ENCODE measurements at places on chromosomes 12 and 14.

- DNase-seq = no peak
Observed at GRCh38 chr12:123502163-123502704, 31.3 kb downstream of the RILPL1 start.

GRCh38 chr14:35368583-35369392 lies 35.8 kb downstream of the NFKBIA start:
- DNase-seq = no peak

DNA sequence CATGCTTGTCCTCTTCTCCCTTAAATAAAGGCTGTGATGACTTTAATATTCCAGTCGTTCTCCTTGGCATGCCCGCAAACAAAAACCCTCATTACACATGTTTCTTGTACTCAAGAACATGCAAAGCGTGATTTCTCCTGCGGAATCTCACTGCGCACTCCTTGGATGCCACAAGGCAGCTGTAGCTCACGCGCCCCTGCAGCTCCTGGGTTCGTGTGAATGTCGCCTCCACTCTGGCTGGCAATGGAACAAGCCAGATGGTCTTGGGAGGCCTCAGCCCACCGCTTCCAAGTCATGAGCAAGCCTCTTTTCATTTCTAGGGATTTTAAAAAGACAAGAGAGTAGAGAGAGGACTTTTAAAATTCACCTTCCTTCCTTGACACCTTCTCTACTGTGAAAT lies 403.8 kb downstream of the PCNX1 start:
- DNase-seq = no peak

DNA sequence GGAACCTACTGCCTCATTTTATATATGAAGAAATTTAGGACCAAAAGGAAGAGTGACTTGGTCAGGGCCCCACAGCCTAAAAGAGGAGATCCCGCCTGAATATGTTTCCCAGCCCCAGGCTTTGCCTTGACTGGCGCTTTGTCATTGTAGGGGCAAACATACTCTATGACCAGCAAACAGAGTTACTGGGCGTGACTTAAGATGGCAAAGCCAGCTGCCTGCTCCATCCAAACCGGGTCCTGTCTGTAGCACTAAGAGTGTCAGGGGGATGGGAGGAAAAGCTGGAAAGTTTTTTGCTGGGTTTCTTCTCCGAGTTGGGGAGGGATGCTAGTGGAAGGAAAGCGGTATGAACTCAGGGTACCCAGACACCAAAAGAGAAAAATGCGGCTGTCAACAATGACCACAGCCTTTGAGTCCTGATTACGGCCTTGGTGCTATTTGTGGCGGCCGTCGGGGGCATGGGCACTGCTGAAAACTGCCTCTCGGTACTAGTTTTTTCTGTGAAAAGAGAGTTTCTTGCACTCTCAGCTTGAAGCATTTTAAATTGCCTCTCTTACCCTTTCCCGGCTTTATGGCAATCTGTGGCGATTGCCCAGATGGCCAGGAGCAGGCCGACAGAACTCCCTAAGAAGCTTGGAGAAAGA lies 82.7 kb downstream of the PRIMA1 start:
- DNase-seq = no peak

DNA sequence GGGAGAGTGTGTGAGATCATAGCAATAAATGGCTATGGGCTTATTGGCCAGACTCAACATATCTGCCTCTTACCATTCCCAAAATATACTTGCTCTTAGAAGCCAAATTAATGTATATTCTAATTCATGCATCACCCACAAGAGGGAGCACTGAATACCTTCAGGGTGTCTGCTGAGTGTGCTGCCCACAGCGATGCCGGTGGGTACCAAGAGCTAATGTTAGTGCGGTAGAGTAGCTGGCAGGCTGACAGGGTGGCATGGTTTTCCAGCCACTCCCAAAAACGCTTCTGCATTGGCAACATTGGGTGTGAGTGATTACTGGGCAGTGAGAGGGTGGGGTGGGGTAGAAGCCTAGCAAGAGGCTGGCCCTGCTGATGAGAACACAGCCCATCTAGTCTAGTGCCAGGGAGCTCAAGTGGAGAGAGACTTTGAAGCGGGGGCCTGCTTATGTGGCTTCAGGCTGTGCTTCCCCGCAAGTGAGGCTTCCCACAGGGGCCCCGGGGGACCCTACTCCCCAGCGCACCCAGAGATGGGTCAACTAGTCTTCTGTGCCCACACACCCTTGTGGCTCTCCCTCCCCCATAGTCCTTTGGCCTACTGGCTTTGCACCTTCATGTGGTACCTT lies 9.2 kb upstream of the PLEKHD1 start:
- DNase-seq = no peak

DNA sequence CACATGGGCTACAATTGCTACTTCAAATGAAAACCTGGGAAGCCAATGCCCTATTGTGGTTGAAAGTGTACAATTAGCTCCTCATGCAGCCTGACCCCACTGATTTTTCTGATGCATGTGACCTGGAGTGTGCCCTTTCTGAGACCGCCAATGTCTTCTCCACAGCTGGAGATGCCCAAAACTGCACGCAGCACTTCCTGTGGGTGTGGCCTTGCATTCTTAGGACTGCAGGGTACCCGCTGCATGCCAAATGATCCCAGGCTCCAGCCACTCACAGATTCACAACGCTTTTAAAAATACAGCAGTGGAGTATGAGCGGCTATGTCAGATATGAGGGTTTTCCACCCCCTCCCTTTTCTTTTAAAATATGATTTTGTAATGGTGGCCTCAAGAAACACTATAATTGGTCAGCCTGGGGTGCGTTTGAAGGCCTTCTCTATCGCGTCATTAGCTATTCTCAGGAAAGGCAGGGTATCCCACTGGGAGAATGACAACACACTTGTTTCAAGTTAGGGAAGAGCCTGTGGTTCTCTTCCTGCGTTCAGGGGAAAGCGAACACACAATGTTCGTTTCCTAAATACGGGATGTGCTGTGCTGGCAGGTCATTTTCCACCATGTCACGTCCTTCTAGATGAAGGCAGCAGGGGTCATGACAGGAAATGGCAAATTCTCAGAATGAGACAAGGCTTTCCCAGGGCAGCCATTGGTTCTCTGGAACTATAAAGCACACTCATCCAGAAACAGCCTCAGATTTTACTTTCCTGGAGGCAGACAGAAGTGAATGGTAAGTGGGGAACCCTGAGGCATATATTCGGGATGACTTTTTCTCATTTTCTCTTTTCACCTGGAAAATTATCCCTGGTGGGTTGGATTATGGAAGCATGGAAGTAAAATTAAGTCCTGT lies at the start of gene APOLD1:
Gene APOLD1, plus strand, starts transcription at position 749 of the 904 bp plus-strand sequence. Its CDS starts 33 bp downstream, at position 782.
- DNase-seq = no peak

DNA sequence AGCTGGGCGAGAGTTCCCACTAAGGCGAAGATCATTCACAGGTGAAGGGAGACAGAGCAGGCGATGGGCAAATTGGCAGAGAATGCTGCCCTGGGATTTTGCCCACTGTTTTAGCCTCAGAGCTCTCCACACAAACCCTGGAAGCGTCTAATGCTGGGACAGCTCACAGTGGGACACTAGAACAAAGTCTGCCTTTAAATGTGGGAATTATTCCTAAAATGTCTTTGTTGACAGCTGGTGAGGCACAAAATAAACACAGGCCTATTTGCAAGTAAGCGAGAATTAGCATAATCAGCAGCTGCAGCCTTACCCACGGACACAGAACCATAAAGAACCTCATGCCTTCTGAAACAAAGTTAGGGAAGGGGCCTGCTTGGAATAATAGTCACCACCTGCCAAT lies 824.5 kb downstream of the AACS start:
- DNase-seq = no peak

- no peak for DNase-seq
Observed at GRCh38 chr12:75974323-75975187, 57.0 kb downstream of the PHLDA1 start.

DNA sequence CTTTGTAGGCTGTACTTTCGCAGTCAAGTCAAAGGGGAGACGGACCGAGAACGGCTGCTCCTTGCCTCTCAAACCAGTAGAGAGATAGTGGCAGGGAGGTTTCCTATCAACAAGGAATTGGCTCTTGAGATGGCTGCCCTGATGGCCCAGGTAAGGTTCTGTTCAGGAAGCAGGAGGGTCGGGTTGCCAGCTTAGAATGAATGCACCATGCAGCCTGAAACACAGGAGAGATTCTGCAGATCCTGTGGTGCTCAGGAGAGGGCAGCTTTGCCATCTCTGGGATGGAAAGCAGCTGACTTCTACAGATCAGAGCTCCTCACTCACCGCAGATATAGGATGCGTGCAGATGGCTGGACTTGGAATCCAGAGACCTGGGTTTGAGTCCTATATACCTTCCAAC lies 18.0 kb downstream of the PIGH start:
- no peak for DNase-seq

DNA sequence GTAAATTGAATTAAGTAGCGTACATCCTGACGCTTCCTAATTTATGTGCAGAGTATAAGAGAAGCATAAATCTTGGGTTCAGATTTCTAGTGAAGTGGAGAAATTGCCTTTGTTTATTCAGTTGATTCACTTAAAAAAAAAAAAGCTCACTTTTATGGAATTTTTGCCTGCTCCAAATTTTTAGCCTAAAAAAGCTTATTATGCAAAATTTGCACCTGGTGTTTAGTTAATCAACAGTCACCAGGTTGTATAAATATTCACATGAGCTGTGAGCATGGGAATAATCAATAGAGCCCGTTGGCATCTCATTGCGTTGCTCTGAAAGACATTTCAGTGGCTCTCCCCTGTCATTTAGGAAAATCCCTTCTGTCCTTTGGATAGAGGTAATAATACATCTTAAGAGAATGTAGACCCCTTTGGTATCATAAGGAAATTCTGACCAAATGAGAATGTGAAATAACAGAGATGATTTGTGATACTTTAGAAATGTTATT lies 132.4 kb downstream of the SRGAP1 start:
- no peak for DNase-seq

DNA sequence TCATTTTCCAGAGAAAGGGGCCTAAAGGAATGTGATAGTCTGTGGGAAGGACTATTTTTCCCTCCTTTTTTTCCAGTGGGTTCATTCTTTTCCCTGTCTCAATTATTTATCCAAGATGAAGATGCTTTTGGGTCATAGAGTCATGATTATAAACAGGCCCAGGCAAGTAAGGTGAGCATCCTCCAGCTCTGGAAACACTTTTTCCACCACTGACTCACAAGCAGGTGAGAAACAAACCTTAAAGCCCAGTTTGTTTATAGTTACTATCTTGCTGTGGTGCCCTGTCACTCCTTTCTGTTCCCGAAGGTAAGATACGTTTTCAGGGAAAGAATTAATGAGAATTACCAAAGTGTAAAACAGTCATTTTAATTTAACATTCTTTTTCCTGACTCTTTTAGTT lies 107.7 kb upstream of the IFNG-AS1 start:
- no peak for DNase-seq

DNA sequence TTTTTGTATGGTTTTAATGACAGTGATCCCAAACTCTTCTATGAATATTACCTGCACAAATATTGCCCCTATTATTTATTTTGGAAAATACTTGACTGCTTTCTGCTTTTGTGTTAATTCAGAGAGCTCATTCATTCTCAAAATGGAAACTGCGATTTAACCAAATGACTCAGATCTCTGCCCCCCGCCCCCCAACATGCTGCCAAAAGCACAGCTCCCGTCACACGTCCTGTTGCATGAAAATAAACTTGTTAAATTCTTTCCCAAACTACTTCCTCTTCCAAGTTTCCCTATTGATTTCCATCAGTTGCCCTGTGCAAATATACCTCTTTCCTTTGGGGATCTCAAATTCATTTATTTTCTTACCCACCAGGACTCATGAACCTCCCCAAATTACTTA lies 18.0 kb upstream of the NRDE2 start:
- no peak for DNase-seq

DNA sequence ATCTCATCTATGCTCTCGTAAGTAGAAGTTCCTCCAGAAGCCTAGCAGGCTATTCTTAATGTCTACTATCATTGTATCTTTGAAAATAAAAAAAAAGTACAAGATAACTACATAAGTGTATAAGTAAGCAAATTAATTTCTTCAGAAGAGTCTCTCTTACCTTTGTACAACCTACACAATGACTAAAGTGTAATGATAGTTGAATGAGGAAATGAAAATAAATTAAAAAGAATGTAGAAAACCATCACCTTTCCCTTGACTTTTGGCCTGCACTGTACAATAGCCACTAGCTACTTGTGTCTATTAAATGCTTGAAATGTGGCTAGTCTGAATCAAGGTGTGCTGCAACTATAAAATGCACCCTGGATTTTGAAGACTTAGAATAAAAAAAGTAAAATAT lies 229.9 kb upstream of the FOXN3 start:
- no peak for DNase-seq
